Stimulated activated CD4-positive, alpha-beta T cell treated with anti-CD3 and anti-CD28 coated beads, Interleukin-15, amount 100 ng/mL, for 48 hours (primary cell): ENCODE measurements at places on chromosomes 7 and 10.
A peak's percentile ranks its signal among the peaks of the same experiment; 100 is the strongest.

GRCh38 chr10:625751-626711, 63.4 kb downstream of the DIP2C start:
- no peak for DNase-seq

GRCh38 chr10:36265741-36266140, 623.6 kb upstream of the FZD8 start:
- no peak for DNase-seq

GRCh38 chr7:137488038-137488437, 144.5 kb upstream of the PTN start:
- DNase-seq: no peak

- no peak for DNase-seq
Measured at GRCh38 chr10:63713191-63714144, 192.3 kb downstream of the REEP3 start.

GRCh38 chr10:108469940-108470339, 1305.4 kb upstream of the SORCS1 start:
- no peak for DNase-seq

- DNase-seq: no peak
Measured at GRCh38 chr7:98930921-98931320, 52.6 kb downstream of the TRRAP start.

DNA sequence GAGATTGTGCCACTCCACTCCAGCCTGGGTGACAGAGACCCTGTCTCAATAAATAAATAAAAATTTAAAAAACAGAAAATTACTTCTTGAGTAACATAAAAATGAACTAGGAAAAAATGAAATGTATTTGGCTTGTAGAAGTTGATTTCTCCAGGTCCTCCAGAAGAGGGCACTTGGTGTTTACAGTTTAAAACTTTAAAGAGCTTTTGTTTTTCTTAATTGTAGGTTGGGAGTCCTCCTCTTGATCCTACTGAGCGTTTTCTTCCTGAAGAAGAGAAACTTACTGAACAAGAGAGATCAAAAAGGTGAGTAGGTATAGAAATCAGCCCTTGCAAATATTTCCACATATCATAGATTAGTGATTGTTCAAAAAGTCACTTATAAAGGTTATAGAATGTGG, 16.2 kb downstream of the KIFBP start:
- DNase-seq: no peak

DNA sequence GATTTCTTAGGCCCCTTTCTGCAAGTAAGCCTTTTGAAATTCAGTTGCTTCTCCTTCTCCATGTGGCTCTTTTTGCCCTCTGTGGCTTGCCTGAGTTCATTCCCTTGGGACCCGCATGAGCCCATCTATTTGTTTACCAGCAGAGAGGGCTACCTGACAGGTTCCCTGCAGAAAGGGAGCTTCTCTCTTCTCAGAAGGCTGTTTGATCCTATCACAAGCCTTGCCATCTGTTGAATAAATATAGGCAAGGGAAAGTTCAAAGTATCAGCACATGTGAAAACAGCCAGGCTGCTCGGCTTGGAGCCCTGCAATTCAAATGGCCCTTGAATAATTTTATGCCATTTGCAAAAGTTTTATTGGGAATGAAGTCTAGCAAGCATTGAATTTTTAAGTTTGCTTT, 720.2 kb upstream of the FZD8 start:
- no peak for DNase-seq

- no peak for DNase-seq
Measured at GRCh38 chr7:28104041-28104541, 76.5 kb downstream of the JAZF1 start.

- no peak for DNase-seq
Measured at GRCh38 chr7:102467581-102468477, 3.0 kb downstream of the LRWD1 start.

DNA sequence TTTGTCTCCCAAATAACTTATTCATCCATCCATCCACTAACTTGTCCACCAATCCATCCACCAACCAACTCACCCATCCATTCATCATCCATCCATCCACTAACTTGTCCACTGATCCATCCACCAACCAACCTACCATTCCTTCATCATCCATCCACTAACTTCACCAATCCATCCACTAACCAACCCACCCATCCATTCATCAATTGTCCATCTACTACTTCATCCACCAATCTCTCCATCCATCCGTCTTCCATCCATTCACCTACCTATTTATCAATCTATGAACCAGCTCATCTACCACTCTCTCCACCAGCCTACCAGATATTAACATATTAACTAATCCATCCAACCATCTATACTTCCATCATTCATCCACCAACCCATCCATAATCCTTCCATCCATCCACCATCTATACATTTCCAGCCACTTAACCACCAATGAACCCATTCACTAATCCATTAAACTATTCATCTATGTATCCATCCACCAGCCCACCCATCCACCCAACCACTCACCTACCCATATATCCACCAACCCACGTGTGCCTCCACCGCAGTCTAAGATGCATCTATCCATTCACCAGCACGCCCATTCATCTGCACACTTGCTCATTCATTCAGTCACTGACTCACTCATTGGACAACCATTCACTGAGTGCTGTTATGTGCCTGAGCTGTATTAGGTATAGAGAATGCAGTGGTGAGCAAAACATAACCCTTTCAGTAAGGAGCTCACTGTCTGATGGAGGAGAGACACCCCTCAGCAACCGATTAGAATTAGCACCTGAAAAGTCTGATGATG, 19.8 kb upstream of the TBL2 start:
- DNase-seq: no peak

DNA sequence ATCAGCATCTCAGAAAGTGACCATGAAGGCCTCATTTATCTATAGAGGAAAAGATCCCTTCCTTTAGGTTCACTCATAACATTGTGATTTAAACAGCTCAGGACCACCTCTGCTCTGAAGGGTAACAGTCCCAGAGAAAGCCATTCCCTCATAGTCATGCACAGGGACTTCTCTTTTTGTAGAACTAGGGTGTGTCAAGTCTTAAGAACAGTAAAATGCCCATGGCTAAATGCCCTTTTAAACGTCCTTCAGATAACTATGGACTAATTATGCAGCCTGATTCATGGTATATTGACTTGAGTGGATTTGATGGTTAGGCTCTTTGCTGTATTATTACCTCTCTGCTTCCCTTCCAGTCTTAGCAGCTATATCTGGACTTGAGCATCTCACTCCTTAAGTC, 337.8 kb downstream of the SORCS1 start:
- no peak for DNase-seq

DNA sequence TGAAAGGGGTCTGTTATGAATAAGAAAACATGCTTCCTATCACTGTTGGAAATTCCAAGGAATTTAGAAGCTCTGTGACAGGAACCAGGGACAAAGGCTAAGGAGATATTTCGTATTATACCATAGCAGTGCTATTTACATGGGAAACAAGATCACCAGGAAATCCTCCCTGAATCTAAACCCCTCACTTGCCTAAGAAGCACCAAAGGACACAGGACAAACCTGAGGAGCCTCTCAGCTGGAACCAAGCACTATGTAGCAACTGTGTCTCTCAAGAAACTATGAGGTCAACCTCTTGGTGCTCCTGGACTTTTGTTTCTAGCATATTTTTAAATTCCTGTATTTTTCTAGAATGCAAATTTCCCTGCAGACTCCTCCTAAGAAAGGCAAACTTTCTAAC, 20.8 kb upstream of the IFIT1B start:
- DNase-seq: no peak

- DNase-seq: no peak
Measured at GRCh38 chr7:102444961-102445673, 11.7 kb downstream of the ORAI2 start.

DNA sequence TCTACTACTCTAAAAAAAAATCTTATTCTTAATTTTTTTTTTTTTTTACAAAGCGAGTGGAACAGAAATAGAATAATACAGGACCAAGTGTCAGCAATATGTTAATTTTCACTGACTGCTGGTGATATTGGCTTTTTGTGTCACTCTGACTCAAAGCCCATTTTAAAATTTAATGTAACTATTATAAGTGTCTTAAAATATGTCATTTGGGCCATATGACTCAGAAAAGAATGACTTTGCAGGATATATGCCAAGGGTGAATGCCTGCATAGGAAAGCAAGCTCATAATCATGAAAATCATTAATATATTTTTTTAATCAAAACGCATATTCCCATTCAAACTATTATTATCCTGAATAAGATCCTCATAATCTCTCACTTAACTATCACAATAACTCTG, 149.2 kb downstream of the GNAT3 start:
- no peak for DNase-seq

DNA sequence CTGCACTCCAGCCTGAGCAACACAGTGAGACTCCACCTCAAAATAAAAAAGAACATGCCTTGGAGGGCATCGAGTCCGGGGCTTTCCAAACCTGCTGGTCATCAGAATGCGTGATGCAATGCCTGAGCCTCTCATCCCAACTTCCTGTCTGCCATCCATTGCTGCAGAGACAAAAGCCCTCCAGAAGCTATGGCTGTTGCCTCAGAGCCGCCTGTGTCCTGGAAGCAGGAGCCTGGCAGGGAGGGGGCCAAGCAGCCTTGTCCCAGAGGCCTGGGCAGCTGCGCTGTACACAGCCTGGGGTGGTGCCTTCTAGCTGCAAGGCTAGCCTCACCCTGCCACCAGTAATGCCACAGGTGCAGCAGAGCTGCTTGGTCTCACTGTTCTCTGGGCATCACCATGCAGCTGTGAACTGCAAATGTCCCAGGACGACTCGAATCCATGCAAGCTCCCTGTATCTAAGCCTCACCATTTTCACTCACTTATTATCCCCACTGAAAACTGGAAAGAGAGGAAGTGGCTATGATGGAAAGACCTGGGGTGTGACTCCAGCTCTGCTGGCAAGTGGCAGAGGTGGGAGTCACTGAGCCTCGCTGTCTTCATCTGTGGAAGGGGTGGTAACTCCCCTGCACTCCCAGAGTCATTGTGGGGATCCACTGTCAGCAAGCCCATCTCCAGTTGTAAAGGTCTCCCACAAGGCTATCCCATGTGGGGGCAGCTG, 7.0 kb downstream of the ALOX5 start:
- DNase-seq: no peak

- DNase-seq: no peak
Measured at GRCh38 chr10:75057680-75058079, 53.8 kb upstream of the SAMD8 start.

GRCh38 chr7:153523320-153524015, 528.7 kb upstream of the DPP6 start:
- DNase-seq: no peak

DNA sequence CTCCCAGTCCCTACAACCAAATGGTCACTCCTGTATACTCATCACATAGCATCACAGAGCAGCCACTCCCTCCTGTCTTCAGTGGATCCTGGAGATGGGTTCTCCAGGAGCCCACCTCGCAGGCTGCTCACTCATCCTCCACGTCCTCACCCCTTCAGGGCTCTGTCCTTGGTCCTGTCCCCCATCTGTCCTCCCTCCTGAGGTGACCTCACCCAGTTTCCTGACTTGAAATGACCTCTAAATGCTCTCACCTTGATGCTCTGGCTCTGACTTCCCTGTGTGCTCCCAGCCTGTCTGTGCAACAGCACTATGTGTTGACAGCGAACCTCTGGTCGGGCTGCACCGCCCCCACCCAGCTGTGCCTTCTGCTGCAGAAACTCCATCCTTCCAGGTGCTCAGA, 2.1 kb upstream of the PPP2R2D start:
- DNase-seq: no peak

DNA sequence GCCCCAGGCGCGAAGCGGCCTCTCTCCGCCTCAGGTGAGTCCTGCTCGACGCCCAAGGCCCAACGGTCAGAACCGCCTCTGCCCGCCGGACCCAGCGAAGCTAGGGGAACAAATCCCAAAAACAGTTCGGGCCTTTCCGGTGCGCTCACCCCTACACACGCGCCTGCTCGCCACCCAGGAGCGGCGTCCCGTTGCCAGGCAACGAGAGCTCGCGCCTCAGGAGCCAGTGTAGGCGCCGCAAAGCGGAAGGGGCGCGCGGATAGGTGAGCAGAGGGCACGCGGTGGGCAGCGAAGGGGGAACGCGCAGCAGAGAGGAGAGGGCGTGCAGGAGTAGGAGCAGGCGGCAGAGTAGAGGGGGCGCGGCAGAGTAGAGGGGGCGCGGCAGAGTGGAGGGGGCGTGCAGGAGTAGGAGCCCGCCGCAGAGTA, at the start of the genes DYDC1 and DYDC2:
Gene DYDC1 (minus strand): TSS at position 193 of the 426 bp plus-strand sequence. CDS start 4,154 bp downstream, outside the sequence.
Gene DYDC2 (plus strand): TSS at position 219 of the 426 bp plus-strand sequence. CDS start 5,663 bp downstream, outside the sequence.
- DNase-seq: peak; percentile 58

DNA sequence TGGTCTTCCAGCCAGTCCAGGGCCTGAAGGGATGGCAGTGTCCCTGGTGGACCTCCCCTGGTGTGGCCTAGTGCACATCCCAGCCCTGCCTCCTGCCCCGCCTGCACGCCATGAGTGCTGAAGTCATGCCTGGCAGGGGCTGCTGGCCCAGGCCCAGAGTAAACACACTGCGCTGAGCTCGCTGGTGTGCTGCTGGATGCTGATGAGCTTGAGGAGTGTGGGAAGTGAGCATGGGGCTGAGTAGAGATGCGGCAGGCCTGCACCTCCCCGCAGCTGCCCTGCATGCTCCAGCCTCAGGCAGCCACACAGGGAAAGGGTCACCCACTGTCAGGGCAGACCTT, 43.2 kb downstream of the HTRA1 start:
- DNase-seq: no peak

DNA sequence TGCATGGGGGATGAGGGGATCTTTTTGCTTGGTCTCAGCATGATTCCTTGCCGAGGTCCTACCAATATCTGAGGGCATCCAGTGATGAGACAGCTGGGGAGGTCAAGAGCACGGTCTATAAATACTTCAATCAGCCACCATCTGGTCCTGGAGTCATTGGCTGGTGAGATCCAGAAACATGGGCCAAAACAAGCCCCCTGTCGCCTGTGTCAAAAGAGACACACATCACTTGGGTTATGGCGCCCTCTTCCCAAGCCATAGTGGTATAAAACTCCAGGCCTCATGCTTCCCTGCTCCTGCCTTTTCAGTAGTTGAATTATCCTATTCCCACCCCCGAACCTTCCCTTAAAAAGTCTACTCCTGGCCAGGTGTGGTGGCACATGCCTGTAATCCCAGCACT, 60.9 kb downstream of the SLC35B4 start:
- no peak for DNase-seq

DNA sequence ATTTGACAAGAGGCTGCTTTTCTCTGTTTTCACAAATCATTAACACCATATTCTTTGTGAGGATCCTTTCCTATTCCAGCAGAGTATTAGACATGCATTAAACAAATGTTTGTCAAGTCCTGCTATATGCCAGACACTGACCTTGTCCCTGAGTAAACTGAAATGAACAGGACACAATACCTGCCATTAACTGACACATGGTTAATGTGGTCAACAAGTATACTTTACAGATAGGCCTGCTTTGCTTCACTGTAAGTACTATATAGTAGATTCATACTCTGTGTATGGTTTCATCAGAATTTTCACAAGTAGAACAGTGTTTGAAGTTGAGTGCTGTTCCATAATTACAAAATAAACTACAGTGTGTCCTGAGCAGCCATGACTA, 5.9 kb downstream of the TNKS2 start:
- no peak for DNase-seq

DNA sequence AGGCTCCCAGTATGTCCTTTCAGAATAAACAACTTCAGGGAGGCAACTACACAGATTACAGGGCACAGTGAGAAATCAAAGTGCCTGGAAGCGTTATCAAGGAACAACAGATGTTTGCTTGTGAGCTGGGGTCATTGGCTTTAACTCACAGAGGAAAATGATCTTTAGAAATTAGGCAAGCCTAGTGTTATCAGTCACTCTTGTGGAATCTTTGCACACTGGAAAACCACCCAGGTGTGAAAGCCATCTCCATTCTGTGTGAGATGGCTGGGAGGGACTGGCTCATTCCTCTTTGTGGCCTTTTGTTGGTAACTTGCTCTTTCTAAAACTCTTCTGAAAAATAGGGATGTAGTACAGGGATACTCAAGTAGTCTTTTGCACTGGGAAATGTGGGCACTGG, 716.0 kb downstream of the XPNPEP1 start:
- no peak for DNase-seq

- DNase-seq: no peak
Measured at GRCh38 chr7:151123158-151123821, 37.0 kb downstream of the AGAP3 start.
